ENCODE measurements at places on chromosomes 16 and 17.
A peak's percentile ranks its signal among the peaks of the same experiment; 100 is the strongest.

DNA sequence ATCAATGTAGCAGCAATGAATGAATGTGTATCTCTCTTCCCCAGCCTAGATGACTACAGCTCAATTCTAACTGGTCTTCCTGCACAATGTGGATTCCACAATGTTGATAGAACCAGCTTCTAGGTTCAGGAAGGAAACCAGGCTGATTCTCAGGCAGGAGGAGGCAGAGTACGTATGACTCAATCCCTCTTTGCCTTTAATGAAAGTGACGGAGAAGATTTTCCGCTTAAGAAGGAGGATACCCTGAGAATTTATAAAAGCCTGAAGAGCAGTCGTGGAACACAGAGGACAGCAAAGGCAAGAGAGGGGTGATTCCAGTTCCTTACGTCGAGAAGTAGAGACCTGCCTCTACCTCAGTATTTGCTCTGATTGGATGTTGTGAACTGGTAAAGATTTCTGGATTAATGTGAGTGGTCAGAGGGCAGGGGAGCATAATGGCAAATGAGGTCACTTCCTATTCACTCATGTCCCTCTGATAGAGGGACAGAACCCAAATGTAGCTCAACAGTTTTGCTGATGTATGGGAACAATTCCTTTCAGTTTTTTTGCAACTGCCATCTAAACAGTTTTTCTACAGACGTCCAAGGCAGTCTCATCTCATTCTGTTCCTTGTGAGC is 15.0 kb upstream of the SLC16A11 start:
- no peak for DNase-seq

GRCh38 chr16:20614186-20615141 is 38.3 kb upstream of the ACSM2B start:
- DNase-seq, result no peak

- peak; percentile 97 for DNase-seq
Measured at GRCh38 chr16:30557957-30558788, at the start of gene ZNF764. TSS of gene ZNF764 (minus strand) at chr16:30558374. CDS start at chr16:30558182, 192 bp downstream.

- no peak for DNase-seq
Measured at GRCh38 chr17:79993390-79994227, 42.1 kb downstream of the TBC1D16 start.

- DNase-seq, result no peak
Measured at GRCh38 chr16:5451641-5452040, 354.0 kb upstream of the EEF2KMT start.

- no peak for DNase-seq
Measured at GRCh38 chr17:2962729-2963128, 100.7 kb downstream of the OR1D5 start.

DNA sequence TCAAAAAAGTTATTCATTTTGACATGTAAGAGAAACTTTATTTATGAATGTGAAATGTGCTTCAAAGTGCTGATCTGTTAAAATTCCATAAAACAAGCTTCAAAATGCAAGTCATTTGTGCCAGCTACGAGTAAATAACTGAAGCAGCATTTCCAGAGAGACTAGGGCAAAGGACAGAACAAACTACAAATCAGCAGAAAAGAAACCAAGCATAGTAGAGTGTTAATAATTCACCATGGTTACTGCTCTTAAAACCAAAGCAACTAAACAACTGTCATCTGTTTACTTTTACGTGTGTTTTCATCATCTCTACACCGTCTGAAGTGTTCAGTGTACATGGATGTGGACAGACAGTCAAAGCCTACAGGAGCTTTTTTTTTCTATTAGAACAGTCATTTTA is 1.6 kb upstream of the ASPA start:
- no peak for DNase-seq

DNA sequence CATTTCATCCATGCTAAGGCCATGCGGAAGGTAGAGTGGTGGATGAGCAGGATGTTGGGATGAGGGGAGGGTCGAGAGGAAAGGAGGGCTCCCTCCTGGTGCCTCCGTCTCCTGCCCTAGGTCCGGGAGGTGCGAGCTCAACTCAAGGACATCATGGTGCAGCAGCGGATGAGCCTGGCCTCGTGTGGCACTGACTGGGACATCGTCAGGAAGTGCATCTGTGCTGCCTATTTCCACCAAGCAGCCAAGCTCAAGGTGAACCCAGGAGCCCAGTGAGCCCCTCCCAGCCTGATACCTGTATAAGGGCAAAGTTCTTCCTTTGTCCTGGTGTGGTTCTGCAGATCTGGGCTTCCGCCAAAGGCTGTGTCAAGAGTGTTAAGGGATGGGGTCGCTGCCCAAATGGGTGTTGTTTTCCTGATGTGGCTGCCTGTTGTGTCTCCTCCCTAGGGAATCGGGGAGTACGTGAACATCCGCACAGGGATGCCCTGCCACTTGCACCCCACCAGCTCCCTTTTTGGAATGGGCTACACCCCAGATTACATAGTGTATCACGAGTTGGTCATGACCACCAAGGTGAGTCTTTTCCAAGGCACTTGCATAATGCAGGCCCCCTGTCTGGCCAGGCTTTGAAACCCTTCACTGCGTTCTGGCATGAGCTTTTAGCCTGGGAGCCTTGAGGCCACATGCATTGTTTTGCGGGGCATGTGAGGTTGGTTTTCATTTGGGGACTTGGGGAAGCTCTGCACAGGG is 14.9 kb downstream of the DHX38 start:
- no peak for DNase-seq

GRCh38 chr16:78116946-78117345 is 17.5 kb downstream of the WWOX start:
- DNase-seq, result no peak

DNA sequence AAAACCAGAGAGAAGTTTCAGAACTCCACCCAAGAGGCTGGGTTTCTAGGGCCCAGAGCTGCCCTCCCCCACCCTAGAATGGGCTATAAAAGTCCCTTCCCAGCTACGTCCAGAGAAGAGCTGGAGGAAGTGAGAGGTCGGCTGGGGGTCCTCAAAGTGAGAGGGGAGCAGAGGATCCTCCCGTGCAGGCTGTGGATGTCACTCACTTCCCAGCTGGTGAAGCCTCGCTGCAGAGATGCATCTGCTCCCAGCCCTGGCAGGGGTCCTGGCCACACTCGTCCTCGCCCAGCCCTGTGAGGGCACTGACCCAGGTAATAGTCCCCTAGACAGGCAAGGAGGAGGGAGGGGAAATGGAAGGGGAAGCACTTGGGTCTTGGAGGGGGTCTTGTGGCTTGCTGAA is at the start of gene EPX:
Gene EPX, plus strand, starts transcription at position 115 of the 400 bp plus-strand sequence. Its CDS starts 121 bp downstream, at position 236.
- DNase-seq, result no peak

DNA sequence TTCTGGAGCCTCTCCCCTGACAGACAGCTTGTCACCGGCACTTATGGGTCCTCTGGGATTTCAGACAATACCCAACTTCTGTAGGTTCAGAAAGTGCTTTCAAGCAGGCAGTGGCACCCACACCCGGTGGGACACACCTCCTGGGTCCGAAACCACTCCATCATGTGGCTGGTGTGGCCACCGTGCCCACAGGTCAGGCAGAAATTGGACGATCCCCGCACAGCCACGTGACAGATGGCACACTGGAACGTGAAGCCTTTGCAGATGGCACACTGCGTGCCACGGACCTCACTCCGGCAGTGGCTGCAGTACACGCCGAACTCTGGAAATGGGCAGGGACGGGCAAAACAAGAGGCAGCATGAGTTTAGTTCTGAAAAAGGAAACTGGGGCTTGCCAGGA is 99.5 kb upstream of the FA2H start:
- no peak for DNase-seq

GRCh38 chr17:66971730-66972441 is 7.4 kb downstream of the CACNG4 start:
- DNase-seq, result no peak

All from SW 1271 (cell line).